ENCODE measurements at places on chromosomes 16 and 17.

DNA sequence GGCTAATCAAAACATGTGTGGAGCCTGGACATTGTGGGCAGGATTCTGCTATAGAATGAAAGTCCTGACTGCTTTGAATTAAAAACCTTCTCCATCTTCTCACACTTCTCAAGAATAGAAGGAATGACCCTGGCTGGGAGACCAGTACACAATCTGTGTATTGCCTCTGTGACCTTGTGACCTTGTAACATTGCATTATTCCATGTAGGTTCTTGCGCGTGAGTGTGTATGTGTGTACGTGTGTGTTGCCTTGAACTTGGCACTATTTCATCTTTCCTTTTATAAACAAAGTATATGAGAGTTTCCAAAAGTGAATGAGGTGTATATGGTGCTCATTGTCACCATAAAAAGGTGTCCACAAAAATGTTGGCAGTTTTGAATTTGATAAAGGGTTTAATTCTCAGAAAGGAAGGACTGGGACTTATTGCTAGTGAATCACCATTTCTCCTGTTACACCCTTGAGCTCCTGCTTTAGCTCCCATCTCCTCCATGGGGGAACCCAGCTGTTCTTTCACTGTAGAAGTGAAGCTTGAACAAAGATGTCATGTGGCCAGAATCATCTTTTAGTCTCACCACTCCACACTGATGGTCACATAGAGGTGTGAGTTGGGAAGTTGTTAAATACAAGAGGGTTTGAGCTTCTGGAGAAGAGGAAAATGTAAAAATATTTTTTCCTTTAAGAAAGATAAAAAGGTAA lies 244.9 kb downstream of the FTO start:
- DNase-seq = no peak

- DNase-seq = no peak
Observed at GRCh38 chr17:64393000-64393402, 2.3 kb upstream of the PECAM1 start.

DNA sequence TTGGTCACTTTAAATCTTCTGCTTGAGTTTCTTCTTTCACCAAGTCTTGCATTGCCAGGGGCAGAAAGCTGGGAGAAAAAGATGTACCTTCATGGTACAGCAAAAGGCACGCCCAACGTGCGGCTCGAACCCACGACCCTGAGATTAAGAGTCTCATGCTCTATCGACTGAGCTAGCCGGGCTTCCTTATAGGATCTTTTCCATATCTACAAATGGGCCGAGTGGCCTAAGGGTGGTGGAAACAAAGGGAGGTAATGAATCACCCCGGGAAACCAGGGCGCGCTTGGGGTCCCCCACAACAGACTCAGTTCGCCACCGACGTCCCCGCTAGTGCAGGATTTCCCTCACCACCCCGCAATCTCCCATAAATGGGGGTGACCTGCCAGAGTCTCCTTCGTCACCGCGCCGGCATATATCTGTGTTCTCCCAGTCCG lies 7.5 kb upstream of the OR1F1 start:
- no peak for DNase-seq

DNA sequence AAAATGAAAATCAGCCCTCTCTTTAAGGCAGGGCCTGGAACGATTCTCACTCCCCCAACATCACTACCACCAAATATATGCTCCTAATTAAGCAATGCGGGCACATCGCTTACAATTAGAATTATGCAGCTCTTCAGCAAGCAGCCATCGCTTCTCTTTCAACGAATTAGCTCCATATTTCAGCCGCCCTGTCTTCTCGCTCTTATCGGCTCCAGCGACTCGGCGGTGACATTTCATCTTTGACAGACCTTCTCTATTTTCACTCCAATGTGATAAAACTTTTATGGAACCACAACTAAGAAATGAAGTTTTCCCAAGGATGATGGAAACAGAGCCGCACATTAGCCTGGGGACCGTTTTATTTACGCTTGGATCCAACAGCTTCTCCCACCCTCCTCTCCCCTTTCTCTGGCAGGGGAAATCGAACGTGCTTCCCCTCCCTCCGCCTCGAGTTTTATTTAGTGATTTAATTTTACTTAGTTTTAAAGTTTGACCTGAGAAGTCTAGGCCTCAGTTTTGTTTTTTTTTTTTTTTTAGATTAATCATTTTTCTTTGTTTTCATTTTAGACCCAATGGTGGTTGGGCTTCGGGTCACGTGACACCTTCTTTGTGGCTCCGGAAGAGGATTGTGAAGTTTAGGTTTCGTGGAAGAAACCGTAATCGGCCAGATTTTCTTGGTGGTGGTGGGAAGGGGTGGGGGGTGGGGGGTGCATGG lies 3.1 kb upstream of the HOXB2 start:
- no peak for DNase-seq

- DNase-seq = no peak
Observed at GRCh38 chr16:71249399-71249798, 18.9 kb upstream of the HYDIN start.

GRCh38 chr16:69133373-69133954 lies 1.0 kb downstream of the UTP4 start:
- no peak for DNase-seq

DNA sequence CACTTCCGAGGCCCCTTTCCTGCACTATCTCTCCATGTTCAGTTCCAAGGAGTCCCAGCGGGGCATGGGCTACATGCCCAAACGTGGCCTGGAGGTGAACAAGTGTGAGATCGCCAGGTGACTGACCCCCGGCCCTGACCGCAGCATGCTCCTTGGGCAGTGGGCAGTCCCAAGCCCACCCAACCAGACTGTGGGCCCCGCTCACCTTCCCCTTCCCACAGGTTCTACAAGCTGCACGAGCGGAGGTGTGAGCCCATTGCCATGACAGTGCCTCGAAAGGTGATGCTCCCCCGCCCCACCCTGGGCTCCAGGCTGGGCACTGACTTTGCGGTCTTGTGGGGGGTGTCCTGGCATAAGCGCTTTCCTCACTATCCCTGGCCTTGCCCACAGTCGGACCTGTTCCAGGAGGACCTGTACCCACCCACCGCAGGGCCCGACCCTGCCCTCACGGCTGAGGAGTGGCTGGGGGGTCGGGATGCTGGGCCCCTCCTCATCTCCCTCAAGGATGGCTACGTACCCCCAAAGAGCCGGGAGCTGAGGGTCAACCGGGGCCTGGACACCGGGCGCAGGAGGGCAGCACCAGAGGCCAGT lies 4.7 kb downstream of the CORO1A start:
- no peak for DNase-seq

DNA sequence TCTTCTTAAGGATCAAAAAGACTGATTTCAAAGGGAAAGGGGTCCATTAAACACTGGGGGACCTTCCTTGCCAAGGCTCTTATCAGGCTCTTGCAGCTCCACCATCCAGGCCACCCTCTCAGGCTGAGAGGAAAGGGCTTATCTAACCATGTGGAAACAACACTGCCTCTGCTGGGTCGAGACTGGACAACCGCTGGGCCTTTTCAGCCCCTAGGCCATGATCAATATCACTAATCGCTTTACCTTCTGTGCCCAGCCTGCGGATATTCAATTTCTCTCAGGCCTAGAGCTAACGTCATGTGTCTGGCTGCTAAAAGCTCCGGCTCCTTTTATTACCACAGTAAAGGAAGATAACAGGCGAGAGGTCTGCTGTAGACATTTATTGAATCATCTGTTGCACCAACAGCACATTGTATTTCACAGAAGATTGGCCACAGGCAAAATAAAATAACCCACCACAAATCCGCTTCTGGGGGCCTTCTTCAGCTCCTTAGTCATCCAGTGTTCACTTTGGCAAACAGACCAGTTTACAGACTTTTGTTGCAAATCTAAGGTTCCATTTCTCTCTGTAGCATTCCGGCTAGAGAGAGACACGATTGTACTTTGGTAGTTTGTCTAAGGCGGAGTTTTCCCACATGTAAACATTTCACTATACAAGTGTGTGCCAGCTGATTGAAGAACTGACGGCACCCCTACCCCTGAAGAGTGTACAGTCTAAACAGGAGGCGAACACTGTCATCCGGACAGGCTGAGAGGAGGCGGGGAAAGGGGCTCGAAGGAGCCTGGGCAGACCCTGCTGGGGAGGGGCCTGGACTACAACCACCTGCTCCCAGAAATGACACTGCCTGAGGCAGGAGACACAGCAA lies 13.9 kb downstream of the CYB561 start:
- DNase-seq = no peak

DNA sequence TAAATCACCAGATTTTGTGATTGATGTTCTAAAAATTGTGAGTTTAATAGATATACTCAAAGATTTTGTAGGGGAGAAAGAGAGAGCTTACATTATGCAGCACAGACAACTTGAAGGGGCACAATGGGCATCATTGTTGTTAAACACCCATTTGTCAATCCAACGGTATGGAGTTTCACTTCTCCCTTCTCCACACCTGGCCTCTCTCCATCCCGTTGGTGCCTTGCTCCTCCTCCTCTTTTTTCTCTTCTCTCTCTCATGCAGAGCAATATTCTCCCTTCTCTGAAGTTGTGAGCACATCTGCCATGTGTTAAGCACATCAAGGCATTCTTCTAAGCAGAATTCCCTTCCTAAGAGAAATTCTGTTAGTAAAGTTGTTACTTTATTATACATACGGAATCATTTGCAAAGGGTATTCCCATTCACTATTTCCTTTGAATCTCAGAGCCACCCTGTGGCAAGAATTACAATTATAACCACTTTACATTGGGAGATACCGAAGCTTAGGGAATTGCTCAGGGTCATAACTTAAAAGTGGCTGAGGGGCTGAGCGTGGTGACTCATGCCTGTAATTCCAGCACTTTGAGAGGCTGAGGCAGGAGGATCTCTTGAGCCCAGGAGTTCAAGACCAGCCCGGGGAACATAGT lies 40.5 kb upstream of the SKAP1 start:
- no peak for DNase-seq

DNA sequence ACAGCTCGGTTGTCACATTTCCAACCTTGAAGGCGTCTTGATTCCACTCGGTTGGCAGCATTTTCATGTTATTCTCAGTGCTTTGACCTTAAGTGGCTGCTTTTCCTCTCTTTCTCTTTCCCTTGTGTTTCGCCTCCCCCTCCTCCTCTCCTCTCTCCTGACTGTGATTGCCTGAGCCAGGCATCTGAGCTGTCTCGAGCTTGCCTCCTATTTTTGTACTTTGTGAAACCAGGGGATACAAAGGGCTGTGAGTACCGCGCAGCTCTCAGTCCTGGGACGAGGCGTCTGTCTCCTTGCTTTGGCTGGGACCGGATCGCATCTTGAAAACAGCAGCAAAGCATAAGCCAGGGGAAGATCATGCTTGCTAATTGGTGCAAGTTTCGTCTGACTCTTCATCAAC lies 48.8 kb upstream of the SDK2 start:
- no peak for DNase-seq

DNA sequence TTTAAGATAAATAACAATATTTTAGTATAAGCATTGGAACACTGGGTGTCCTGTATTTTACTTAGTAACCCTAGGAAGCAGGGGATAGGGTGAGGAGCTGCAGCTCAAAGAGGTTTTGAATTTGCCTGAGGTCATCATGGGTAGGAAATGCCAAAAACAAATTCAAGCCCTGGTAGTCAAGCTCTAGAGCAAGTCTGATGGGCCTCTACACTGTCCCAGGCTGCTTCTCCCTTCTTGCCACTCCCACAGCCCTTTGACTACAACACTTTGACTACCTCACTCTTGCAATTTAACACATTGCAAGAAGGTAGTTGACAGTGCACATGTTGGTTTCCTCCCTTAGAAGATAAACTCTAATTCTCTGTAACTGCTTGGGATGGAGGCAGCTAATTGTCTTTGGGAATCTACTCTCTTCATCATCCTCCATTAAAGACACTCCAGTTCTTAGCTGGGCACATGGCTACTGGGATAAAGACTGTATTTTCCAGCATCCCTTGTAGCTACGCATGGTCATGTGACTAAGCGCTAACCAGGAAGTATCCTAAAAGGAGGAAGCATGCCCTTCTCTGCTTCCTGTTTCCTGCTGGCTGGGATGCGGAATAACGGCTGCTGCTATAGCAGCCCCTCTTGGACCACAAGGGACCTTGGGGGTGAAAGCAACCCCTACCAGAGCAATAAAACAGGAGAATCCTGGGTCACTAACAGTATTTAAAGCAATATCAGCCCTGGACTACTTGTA lies 30.7 kb upstream of the SSTR2 start:
- DNase-seq = no peak

DNA sequence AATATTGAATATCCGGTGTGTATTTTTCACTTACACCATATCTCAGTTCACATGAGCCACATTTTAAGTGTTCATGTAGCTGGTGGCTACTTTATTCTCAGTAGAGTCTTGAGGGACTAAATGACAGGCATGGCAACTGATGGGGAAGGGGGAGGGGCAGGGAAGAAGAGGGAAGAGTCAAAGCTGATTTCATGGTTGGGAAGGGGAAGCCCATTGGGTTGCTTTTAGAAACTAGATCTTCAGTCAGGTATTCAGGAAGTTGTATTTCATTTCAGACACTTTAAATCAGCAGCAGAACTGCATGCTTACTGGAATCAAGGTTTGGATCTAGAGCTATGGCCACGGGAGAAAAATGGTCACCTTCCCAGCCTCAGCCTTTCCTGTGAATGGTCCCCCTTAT lies 2.9 kb upstream of the WIPI1 start:
- DNase-seq = no peak

DNA sequence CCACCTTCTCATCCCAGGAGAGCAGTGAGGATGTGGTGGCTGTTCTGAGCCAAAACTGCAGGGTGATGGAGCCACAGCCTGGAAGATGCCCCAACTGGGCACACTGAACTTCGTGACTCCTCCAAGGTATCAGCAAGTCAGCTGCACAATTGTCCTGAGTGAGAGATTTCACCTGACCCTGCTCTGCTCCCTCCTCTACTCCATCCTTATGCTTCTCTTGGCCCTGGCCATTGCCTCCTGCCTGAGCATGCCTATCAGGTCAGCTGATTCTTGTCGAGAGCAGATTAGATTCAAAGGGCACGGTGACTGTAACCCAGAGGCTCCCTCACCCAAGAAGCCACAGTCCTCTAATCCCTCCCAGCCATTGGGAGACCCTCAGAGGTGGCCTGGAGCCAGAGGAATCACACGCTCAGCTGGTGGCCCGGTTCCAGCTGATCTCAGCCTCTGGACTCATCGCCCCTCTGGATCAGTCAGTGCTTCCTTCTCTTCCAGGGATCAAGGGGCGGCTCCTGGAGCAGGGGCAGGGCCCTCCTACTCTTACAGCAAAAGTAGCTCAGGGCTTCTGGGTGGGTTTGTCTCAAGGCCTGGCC lies 7.0 kb upstream of the CYB561 start:
- no peak for DNase-seq

DNA sequence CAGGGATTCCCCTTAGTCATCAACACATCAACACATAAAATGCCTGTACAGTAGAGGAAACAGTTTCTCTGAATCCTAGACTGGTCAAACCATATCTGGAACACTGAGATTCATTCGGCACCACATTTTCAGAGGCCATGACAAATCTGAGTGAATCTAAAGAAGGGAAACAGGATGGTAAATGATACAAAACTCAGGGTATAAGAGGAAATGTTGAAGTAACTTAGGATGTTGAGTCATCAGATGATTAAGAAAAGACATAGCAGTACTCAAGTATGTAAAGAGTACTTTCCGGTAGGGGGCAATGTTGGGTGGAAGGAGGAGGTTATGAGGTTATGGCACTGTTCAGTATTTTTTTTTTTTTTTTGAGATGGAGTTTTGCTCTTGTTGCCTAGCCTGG lies 358.5 kb upstream of the PMFBP1 start:
- no peak for DNase-seq

GRCh38 chr16:87053016-87053982 lies 263.9 kb downstream of the C16orf95 start:
- DNase-seq = no peak
